ENCODE measurements at places on chromosomes 4 and X. TPM values are rescaled to one million over a fixed set of nuclear protein-coding genes. Genes with fewer than 3 reads are reported as not detected.

ARX gene
- 0.39 TPM for total RNA-seq

MUC7 gene
- total RNA-seq: not detected

MAGEA8 gene
- not detected for total RNA-seq

HELT gene
- not detected for total RNA-seq

CXCL11 gene
- total RNA-seq: 0.19 TPM

CHRDL1 gene
- not detected for total RNA-seq

RAB40A gene
- total RNA-seq: not detected

SORCS2 gene
- total RNA-seq: 4.6 TPM

PCDH18 gene
- total RNA-seq: not detected

TLR1 gene
- 0.24 TPM for total RNA-seq

CSAG3 gene
- not detected for total RNA-seq

ADAMTS3 gene
- total RNA-seq: not detected

ALAS2 gene
- not detected for total RNA-seq

DDX53 gene
- total RNA-seq: not detected

TAF7L gene
- 0.10 TPM for total RNA-seq

CYTL1 gene
- total RNA-seq: not detected

MSX1 gene
- 4.8 TPM for total RNA-seq

OPN1LW gene
- total RNA-seq: not detected

SRPK3 gene
- total RNA-seq: not detected

COX7B2 gene
- total RNA-seq: not detected

PRR32 gene
- total RNA-seq: not detected
